Left ventricle myocardium inferior (tissue), 1 donor: ENCODE measurements at places on chromosomes 3 and 15.

- no peak for DNase-seq
Measured at GRCh38 chr3:105674437-105675065, 194.3 kb downstream of the CBLB start.

GRCh38 chr3:192057261-192057660, 596.3 kb downstream of the PYDC2 start:
- DNase-seq, result no peak

- DNase-seq, result no peak
Measured at GRCh38 chr3:186612721-186613636, at the start of gene AHSG. Gene AHSG (plus strand): TSS chr3:186613060. CDS start chr3:186613142, 82 bp downstream.

- no peak for DNase-seq
Measured at GRCh38 chr3:105662306-105662705, 206.5 kb downstream of the CBLB start.

GRCh38 chr3:163671201-163671600, 1407.1 kb downstream of the SI start:
- no peak for DNase-seq

DNA sequence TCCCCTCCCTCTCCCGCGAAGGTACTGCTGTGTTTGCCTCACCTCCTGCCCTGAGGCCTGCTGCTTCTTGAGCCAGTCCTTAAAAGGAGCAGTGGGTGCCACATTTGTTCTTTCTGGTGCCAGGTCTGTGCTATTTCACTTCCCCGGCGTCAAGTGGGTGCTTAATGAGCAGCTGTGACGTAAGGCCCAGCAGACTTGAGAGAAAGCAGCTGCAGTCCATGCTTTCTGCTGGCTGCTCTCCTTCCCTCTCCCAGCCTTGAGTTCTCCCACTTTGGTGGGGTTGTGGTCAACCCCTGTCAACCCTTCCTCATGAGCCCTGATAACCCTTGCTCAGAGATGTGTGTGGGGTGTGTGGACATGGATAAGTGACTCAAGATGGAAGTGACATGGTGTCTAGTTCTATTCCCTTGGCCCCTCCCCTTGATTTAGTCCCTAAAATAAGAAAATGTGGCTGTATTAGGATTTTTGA, 6.9 kb downstream of the INAFM2 start:
- no peak for DNase-seq

DNA sequence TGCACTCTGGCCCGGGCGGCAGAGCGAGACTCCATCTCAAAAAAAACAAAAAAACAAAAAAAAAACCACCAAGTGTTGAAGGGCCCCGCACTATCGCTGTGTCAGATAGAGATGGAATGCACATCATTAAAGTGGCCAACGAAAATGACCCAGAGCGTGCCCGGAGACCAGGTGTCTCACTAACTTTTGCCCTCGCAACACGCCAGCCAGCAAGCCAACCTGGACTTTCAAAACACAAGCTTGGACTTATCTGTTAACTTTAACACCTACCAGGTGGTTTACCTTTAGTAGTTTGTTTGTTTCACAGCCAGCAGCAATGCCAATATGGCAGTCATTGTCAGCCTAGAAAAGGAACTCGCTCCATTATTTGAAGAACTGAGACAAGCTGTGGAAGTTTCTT, 28.6 kb downstream of the FAM174B start:
- DNase-seq, result no peak

- DNase-seq, result no peak
Measured at GRCh38 chr3:148615382-148615781, 82.3 kb upstream of the AGTR1 start.

GRCh38 chr15:90161950-90162361, 39.2 kb upstream of the SEMA4B start:
- no peak for DNase-seq
